ENCODE measurements at places on chromosomes 5 and 9. TPM values are rescaled to one million over a fixed set of nuclear protein-coding genes. Genes with fewer than 3 reads are reported as not detected.

Gene MORN5
- total RNA-seq = not detected

Gene SIT1
- not detected for total RNA-seq

Gene GRXCR2
- total RNA-seq = not detected

Gene SPINK6
- total RNA-seq = not detected

Gene OR1Q1
- total RNA-seq = not detected

Gene ADRA1B
- under 0.01 TPM for total RNA-seq

Gene NEUROG1
- total RNA-seq = not detected

Gene ADAMTS19
- 1.4 TPM for total RNA-seq

Gene NME5
- 2.0 TPM for total RNA-seq

Gene PDE6A
- total RNA-seq = not detected

Gene TRIP13
- 4.2 TPM for total RNA-seq

Gene SLC6A19
- not detected for total RNA-seq

Gene ZNF462
- total RNA-seq = 17.2 TPM

Gene NUTM2G
- not detected for total RNA-seq

Gene TEX48
- total RNA-seq = not detected

Gene KIF20A
- total RNA-seq = 3.9 TPM

Gene ACTBL2
- 0.89 TPM for total RNA-seq

Gene SLC35D2
- 19.4 TPM for total RNA-seq

Gene QRFP
- not detected for total RNA-seq

Gene TMED9
- 386 TPM for total RNA-seq
